ENCODE measurements at places on chromosomes 6 and 20.

DNA sequence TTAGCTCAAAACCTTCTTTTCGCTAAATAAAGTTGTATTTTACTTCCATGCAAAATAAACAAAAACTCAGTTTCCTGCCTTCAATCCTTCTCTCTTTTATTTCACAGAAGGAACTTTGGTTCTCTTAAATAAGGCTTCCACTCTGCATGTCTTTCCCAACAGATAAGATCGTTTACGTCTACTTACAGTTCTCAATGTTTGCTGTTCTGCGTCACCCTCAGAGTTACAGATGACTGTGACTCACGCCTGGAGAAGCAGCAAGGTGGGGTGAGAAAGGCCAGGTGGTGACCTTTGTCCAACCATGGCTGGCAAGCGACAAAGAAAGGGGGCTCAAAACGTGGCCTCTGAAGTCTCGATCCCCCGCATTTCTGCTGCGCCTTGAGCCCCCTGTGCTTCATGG, 51.4 kb upstream of the RPS6KA2 start:
- DNase-seq = no peak

DNA sequence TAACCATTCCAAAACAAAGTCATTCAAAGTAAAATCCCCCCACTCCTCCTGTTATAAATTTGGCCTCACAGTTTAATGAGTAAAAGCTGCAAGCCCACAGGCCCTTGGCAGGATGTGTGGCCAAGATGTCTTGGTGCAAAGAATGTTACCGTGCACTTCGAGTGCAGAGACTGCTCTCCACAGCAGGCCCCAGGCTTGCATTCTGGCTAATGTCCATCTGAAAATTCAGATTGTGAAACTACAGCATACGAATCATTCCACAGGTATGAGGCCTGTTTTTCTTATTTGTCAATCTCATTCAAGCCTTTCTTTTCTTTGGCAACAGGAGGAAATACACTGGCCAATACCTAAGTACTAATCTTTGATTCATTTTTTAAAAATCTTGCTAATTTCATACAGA, 7.1 kb downstream of the RPS6KA2 start:
- DNase-seq = peak; percentile 88

DNA sequence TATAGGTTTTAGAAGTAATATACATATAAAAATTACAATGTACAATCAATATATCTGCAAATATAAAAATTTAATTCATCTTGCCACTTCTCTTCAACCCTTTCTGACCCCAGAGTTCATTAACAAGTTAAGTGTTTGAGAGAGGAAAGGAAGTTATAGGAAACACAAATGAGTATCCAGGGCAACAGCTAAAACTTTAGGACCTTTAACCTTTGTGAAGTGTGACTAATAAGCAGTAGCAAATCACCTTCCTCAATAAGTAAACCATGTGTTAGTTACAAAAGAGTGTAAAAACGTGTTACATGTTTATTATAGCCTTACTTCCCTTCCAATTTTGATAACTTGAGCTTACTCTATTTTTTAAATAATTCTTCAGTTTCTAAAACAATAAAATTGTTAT, 73.4 kb upstream of the SIM1 start:
- DNase-seq = no peak

GRCh38 chr6:11632231-11632630, 94.7 kb downstream of the TMEM170B start:
- DNase-seq = no peak

GRCh38 chr6:33700391-33701050, 11.0 kb downstream of the UQCC2 start:
- DNase-seq = peak; percentile 26

- DNase-seq = no peak
Observed at GRCh38 chr6:3456898-3457709, at the start of gene SLC22A23. SLC22A23 (minus strand) TSS chr6:3457050; CDS start chr6:3456559, 491 bp downstream.

- peak; percentile 39 for DNase-seq
Observed at GRCh38 chr6:134352786-134353480, 35.0 kb upstream of the SGK1 start.

DNA sequence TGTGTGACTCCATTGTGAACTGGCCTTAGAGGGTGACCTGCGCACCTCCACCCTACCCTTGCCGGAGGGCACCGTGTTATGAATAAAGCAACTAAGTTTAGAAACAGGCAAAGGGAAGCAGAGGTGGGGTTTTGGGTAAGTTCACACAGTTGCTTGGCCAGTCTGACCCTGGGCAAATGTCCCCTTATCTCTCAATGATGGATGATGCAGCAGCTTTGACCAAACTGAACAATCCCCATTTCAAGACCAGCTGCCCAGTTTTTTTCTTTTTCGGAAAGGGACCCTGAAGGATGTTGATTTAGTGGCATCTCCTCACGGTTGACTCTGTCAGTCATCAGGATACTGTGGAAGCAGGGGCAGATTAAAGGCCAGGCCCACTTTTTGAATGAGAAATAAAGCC, 68.7 kb upstream of the PRDM1 start:
- DNase-seq = no peak

DNA sequence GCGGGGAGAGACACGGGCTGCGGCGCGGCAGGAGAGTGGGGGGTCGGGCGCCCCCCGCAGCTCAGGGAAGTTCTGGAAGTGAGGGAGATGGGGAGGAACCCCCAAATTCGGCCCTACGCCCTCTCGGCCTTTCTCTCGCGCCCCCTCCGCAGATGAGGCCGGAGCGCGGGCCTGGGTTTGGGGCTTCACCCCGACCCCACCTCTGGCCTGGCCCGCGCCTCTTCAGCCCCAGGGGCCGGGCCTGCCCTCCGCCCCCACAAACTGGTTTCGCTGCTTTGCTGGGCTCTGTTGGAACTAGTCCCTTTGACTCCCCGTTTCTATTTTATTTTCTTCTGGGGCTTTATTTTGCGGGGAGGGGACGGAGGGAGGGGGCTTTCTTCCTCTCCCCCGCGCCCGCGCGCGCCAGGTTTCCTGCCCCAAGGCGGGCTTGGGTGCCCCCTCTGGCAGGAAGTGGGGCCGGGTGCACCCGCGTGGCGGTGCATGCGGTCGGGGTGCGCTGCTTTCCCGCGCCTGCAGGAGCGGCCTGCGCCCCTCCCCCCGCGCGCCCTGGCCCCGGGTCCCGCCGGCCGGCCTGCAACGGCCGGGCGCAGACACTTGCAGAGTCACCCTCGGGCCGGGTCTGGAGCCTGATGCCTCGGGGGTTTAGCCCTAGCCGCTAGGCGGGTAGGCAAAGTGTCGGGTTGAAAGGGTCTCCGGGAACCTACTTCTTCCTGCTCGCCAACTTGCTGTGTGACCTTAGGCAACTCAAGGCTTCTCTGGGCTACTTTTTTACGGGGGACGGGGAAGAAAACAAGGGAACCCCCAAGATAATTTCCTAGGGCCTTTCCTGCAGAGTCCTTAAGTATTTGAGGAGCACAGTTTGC, 1.3 kb downstream of the HMGA1 start:
- no peak for DNase-seq

DNA sequence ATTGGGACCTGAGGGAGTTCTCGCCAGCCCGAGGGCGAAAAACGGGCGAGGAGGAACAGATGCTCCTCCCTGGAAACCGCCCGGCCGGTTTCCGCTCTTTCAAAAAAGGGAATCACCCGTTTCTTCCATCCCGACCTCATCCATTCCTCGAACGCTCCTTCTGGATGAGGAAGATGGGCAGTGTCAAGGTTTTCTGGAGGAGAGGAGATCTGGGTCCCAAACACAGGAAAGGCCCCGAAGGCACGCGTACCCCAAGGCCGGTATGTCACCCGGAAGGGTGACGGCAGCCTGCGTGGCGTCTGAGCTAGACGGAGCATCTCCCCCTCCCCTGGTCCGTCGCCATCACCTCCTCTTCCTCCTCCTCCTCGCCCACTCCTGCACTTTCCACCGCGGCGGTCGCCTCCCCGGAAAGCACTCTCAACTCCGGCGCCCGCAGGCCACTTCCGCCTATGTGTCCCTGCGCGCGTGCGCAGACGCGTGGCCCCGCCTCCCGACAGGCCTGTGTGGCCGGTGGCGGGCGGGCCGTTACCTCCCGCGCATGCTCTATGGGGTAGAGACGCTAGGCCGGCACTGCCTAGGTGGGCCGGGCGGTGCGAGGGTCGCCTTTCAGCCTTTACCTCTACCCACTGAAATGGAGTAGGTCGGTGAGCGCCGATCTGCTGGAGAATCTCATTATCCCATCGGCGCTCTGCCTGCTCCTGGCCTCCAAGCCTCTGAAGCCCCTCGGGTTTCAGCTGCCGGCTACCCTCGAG, at the start of gene SLC35B3:
SLC35B3 (minus strand) TSS at position 453 of the 752 bp plus-strand sequence.
- peak; percentile 69 for DNase-seq

GRCh38 chr6:157206359-157206815, 116.9 kb downstream of the TMEM242 start:
- DNase-seq = no peak

DNA sequence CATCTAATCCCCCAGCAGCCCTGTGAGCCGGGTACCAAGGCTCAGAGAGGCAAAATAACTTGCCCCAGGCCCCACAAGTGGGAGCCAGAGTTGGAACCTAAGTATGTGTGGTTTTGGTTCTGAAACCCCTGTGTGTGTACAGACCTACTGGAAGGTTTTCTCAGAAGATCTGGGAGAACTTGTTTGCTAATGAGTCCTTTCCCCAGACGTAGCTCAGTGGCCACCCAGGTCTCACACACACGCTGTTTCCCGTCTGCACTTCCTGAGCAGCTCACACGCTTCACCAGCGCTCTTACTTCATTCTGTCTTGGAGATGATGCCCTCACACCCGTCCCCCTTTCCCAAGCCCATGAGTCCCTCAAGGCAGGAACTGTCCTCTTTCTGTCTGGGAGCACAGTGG, 8.2 kb downstream of the CCN5 start:
- DNase-seq = no peak

DNA sequence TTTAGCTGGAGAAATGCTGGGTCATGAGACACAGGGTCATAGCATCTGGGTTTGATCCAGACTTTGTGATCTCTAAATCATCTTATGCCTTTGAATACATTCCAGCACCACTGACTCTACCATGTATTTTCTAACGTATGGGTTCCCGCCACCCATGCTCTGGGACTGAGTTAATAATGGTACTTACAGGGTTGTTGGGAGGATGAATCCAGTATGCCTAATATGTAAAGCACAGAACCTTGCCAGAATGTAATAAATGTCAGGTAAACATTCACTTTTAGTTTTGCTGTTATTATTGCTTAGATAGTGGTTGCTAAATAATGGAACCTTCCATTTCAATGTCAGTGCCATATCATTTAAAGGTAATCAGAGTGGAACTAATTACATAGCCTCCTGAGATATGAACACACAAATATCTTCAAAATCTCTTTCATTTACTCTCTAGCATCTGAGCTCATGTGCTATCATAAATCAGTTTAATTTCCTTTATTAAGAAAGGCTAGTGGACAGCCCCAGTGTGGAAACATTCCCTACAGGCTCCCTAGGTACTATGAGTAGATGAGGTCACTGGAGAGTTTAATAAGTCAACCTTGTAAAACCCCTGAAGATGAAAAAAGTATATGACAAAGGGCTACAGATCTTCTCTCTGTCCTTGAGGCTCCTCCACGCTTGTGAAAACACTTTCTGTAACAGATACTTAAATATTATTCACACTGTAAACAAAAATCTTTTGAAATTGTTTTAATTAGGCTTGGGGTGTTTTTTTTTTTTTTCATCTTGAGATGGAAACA, 226.6 kb downstream of the ALDH8A1 start:
- no peak for DNase-seq

DNA sequence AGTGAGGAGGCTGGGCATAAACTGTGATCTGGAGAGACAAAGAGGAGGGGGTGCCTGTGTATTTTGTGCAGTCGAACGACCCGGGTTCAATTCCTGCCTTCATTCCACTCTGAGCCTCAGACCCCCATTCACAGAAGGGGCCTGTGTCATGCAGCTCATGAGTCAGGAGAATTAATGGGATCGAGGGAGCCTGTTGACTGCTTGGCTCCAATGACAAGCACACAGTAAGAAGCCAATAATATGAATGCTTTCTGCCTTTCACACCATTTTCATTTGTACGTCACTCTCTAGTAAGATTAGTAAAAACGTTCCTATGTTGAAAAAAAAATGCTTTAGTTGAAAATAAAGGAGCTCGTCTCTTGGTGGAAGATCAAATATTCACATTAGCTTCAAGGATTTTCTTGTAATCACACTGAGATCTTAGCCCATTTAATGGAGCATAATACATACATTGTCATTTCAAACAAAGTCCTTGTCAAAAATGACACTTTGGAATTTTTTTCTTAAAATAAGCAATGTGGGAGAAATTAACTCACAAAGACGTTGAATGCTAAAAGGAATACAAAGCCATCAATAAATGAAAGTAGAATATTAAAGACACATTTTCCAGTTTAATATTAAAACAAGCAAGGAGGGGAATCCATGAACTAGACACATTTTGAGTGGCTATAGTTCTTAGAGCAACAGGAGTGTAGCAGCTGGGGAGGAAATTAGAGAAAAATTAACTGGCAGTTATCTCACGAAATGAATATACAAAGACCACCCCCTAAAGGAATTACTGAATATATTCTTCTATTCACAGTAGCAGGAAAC, 246.7 kb upstream of the AFDN start:
- no peak for DNase-seq

GRCh38 chr20:49478754-49479689, 3.4 kb downstream of the KCNB1 start:
- DNase-seq = no peak

DNA sequence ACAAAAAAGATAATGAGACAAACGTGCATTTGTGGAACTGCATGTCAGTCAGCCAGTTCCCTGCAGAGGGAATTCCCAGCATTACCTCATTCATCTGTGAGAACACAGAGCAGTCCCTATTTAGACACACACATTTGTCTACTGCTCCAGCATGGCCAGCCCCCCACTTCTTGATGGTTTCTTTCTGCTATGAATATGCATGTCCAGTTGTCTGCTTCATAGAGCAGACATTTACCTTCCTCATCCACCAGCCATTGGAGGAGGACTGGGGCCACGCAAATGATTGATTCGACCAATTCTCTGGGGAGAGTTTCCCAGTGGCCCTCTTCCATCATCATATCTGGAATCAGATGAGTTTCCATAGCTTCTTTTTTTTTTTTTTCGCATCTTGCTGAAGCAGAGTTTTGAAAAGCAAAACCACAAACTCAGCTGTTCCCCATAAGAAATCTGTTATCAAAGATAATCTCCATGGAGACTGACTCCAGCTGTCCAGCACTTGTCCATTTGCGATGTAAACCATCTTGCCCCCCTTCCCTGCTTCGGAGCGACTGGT, 11.8 kb downstream of the ENPP1 start:
- DNase-seq = peak; percentile 78

DNA sequence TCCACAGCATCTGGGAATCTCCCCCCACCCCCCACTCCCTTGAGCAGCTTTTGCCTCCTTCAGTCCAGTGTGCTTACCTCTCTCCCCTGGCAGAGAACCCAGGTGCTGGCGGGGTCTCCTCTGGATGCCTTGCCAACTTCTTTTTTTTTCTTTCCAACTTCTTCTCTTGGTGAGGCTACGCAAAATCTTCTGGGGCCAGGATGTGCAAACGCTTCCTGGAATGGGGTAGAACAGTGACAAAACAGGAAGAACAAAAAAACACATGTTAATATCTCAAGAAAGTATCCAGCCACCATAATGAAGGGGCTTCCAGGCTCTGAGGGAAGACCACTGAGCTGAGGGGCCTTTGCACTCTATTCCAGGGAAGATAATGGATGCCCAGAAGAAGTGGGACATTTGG, 53.9 kb upstream of the DDR1 start:
- no peak for DNase-seq

GRCh38 chr6:110618591-110619267, 142.3 kb upstream of the SLC22A16 start:
- DNase-seq = no peak

GRCh38 chr6:89372506-89372901, 20.0 kb upstream of the UBE2J1 start:
- no peak for DNase-seq
